ENCODE measurements at places on chromosomes 6 and 20.

DNA sequence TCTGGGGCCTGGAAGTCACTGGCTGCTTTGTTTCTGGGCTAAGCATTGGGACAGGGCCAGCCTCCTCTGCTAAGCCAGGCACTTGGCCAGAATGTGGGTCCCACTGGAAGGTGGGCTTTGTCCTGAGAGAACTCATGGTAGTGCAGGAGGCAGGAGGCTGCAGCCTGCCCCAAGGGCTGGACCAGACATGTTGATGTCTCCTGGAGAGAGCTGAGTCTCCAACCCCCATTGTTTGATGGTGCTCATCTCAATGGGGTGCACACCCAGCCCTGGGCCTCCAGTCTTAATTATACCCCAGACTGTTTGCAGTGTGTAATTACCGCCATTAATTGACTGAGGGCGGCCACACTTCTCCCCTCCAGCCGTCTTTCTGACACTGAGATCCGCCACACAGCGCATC, 220.5 kb upstream of the PMEPA1 start:
- DNase-seq, result no peak

DNA sequence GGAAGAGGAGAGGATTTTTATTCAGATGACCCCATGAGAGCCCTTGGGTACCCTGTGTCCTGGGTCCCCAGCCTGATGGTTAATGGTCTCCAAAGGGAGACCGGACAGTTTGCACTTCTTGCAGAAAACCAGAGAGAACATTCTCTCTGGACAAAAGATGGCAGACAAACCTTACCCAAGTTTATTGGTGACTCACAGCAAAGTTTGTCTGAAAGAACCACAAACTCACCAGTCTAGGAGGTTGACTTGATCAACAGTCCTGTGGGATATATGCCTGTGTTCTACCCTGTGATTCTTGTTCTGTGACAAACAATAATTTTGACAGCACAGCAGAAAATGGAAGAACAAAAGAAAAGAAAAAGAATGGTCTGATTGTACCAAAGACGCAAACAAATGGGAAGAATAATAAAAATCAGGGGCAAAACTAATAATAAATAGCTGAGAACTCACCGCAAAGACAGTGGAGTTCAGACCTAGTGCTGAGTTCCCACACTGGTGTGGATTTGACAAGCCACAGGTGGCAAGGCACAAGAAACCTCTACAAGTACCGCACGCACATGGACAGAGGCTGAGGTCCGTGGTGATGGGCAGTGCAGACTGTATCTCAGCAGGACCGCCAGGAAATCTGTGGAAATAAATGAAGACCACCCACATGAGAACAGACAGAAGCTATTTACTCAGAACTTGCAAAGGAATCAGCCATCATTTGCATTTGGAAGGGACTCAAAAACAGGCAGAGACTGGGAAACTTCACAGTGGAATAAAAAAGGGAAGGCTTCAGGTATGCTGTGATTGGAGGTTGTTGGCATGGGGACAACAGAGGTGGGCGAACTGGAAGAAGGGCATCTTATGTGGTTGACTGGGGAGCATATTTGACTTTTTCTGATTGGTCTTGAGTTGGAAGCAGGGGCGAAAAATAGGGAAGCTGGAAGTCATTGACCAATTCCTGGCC, 246.3 kb upstream of the RNF24 start:
- no peak for DNase-seq

DNA sequence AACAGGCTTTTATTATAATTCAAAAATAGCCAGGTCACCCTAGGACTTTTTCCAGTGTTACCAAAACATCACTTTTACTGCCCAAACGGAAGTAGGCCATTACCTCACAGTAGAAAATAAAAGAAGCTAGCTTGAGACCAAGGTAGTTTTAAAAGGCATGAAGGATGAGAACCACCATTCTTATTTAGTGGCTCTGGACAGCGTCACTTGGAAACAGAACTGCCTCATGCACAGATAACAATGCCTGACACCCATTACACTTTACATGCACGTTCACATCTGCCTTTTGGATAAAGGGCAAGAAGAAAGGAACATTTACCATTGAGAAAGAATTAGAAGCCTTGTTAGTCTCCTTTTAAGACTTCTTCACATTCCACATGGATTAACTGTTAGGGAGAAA, 1.9 kb upstream of the PAQR8 start:
- no peak for DNase-seq

- no peak for DNase-seq
Observed at GRCh38 chr6:44058617-44059358, 68.5 kb downstream of the MRPL14 start.

GRCh38 chr20:23235173-23236027, 115.2 kb upstream of the NXT1 start:
- DNase-seq, result peak; percentile 3

- DNase-seq, result no peak
Observed at GRCh38 chr6:34806738-34807453, 15.0 kb downstream of the BLTP3A start.

- no peak for DNase-seq
Observed at GRCh38 chr6:42707595-42707994, 14.8 kb downstream of the PRPH2 start.

DNA sequence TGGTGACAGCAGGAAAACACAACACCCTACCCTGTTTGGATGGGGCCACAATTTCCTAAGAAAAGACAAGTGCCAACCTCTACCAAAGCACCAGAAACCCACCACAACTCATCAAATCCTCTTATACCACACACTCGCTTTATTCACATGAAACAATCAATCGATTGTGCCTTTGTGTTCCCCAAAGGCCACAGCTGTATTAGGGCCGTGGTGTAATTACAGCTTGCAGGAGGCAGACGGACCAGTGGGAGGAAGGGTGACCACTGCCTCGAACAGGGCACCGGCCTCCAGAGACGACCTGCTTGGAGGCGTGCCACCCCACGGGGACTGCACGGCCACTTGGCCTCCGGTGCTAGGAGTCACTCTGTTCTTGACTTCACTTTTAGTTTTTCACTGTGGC, 264.1 kb downstream of the FOXC1 start:
- no peak for DNase-seq

DNA sequence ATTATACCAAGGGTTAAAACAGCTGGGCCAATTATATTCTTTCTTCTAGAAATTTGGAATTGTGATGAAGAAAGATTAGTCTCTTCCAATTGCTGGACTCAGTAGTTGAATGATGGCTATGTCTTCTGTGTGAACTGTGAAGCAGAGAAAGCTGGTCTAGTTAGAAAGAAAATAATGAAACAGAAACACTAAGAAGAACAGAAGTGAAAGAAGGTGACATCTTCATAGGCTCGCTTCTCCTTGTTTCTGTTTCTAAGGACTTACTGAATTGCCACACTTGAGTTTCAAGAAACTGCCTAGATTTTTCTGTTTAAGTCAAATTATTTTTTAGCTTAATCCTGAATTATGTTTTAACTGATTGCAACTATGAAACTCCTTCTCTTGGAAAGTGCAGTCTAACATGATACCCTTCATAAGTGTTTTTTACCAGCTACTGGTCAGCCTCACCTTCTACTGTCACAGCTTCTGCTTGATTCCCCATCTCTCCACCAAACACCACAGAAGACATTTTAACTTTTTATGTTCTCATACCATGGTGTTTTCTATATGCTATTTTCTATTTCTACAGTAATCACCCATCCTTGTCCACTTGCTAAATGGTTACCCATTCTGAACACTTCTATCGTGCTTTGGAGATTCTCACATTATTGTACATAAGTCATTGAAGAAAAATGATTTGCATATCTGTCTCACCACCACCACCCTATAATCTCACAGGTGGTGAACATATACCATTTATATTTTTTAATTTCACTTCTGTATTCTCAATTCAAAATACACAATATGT, 268.8 kb downstream of the GRIK2 start:
- DNase-seq, result no peak

GRCh38 chr6:7237653-7238188, 75.3 kb downstream of the SSR1 start:
- DNase-seq, result no peak

GRCh38 chr6:151175662-151176445, 63.9 kb upstream of the AKAP12 start:
- DNase-seq, result no peak

GRCh38 chr6:106918115-106918514, 56.4 kb downstream of the CD24 start:
- DNase-seq, result peak; percentile 52

- DNase-seq, result no peak
Observed at GRCh38 chr6:11779329-11780096, 910 bp upstream of the ADTRP start.

- DNase-seq, result no peak
Observed at GRCh38 chr6:13883966-13884365, 40.8 kb upstream of the RNF182 start.

- peak; percentile 10 for DNase-seq
Observed at GRCh38 chr6:53066077-53066417, 843 bp downstream of the FBXO9 start.

GRCh38 chr20:34954904-34955230, 739 bp downstream of the GSS start:
- no peak for DNase-seq

- no peak for DNase-seq
Observed at GRCh38 chr6:162416831-162417537, 310.6 kb downstream of the PRKN start.

DNA sequence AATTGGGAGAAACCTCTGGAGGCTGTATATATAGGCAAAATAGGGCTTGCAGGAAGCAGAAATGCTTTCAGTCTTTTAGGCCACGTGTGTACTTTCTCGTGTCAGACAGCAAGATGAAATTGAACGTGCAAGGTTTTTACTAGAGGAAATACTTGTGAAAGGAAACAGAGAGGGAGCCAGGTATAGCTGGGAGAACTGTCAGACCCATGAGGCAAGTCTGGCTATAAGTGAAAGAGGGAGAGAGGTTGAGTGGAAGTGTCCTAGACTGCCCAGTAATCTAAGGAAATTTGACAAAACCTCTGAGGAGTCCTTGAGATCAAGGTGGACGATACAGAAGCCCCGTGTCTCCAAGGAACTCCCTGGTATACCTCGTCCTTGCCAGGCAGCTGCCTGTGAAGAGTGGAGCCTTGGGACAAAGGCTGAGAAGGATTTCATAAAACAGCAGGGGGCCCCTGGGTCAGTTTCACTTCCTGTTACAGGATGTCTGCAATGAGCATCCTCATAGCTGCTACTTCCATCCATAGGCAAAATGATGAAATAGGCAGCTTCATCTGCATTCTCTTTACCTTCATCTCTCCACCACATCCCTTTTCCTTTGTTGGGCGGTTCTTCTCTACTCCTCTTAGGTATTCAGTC, 114.4 kb upstream of the MAP3K7 start:
- no peak for DNase-seq

GRCh38 chr6:109513571-109514071, 30.6 kb upstream of the ZBTB24 start:
- no peak for DNase-seq

GRCh38 chr6:113674075-113674474, 183.1 kb upstream of the MARCKS start:
- no peak for DNase-seq

GRCh38 chr6:126804332-126805064, 314.0 kb upstream of the RSPO3 start:
- no peak for DNase-seq

DNA sequence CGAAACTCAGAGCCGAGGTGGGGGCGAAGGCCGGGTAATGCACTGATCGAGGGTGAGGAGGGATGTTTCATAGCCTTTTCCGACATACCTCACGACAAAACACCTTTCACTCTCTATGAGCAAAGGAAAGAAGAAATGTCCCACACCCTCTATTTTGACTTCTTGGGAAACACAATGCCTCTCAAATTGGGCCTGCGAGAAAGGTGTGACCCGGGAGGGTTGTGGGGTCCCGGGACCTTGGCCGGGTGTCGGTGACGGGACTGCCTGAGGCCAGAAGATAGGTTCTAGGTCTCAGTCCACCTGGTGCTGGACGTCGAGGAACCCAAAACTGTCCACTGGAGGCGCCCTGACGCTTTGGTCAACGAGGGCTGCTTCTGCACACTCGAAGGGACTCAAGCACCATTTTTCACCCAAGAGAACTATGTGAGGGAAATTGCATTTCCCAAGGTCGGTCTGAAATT, 41.1 kb upstream of the OSTM1 start:
- no peak for DNase-seq

DNA sequence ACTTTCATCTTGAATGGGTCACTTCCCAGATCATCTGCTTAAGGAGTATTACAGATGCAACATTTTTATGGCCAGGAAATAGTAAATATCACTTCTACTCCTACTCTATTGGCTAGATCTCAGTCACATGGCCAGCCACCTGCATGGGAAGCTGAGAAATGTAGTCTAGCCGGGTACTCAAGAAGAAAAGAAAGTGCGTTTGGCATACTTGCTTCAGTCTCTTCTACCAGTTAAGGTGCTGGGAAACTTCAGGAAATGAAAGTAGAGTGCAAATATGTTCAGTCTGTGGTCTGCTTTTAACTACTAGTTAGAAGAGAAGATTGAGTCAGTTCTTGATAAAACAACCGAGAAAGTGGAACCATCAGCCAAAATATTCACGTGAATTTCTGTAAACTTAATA, 129.2 kb downstream of the PDSS2 start:
- no peak for DNase-seq

- no peak for DNase-seq
Observed at GRCh38 chr6:43495409-43495941, 14.7 kb downstream of the LRRC73 start.

DNA sequence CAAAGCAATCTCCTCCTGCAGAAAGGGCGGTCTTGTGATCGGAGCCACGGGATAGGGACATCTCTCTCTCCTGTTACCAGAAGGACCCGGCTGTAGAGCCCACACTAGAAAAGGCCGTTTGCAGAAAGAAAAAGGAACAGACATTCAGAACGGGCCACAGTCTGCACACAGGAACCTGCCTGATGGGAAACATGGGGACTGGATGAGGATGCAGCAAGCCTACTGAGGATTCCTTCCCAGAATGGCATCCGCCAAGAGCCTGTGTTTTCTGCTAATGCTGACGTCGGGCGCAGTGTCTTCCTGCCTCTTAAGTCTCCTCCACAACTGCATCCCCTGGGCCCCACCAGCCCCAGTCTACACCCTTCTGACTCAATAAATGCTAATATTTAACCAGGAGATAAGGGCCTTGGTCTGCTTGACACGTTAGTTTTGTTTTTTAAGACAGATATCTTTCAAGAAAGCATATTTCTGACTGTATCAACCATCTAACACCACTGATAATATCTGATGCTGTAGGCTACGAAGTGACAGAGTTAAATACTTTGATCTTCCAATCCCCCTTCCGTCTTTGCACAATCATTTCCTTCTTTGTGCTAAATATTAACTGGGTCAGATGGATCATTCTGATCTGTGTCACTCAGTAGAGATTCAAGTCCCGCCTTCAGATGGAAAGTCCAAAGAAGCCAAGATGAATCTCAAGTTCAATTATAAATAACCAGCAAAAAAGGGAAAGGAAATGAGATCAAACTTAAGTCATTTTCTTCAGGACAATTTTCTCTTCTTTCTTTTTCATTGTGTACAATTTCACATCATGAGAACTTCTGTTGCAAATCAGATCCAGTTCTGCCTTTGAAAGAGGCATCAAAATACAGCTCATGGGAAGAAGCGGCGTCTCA, 20.7 kb downstream of the FAM50B start:
- DNase-seq, result no peak

GRCh38 chr6:135008072-135008940, 46.3 kb downstream of the HBS1L start:
- DNase-seq, result no peak
